ENCODE measurements at places on chromosomes 7 and 10.

DNA sequence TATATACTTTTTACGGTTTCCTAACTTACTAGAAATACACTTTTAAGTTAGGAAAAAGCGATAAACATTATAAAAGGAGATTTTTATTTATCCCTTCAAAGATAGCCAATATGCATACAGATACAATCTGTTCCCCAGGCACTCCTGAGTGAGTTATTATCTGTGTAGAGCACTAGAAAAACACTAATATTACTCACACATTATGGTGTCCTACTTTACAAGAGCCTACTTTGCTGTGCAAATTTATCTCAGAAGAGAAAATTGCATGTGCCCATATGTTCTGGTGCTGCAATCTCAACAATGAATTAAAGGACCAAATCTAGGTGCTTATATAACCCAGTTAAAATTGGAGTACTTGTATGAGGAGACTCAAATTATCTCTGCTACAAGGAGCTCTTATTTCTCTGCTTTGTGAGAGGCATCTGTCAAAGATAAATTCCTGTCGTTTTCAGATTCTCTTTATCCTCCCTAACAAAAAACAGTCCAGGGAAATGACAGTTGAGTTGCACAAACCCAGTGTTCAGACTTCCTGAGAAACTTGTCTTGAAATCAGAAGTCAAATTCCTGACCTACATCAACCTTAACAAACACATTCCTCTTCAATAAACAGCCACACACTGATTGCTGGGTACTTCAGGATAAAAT lies 28.9 kb downstream of the CPA1 start:
- DNase-seq: no peak

DNA sequence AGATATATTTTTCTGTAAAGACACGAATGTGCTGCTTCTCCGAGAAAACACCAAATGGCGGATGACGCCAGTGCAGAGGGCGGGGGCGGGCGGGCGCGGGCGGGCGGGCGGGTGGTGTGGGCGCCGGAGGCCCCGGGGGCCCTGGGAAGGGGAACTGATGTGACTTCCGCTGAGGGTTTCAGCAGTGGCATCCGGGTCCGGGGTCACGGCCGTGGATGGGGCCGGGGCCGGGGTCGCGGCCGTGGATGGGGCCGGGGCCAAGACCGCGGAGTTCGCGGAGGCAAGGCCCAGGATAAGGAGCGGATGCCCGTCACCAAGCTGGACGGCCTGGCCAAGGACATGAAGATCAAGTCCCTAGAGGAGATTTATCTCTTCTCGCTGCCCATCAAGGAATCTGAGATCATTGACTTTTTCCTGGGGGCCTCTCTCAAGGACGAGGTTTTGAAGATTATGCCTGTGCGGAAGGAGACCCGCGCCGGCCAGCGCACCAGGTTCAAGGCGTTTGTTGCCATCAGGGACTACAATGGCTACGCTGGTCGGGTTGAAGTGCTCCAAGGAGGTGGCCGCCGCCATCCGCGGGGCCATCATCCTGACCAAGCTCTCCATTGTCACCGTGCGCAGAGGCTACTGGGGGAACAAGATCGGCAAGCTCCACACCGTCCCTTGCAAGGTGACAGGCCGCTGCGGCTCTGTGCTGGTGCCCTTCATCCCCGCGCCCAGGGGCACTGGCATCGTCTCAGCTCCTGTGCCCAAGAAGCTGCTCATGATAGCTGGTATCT lies 20.3 kb upstream of the IGF2BP3 start:
- DNase-seq: no peak

GRCh38 chr10:78798976-78799730 lies 269.6 kb upstream of the ZMIZ1 start:
- DNase-seq: no peak

DNA sequence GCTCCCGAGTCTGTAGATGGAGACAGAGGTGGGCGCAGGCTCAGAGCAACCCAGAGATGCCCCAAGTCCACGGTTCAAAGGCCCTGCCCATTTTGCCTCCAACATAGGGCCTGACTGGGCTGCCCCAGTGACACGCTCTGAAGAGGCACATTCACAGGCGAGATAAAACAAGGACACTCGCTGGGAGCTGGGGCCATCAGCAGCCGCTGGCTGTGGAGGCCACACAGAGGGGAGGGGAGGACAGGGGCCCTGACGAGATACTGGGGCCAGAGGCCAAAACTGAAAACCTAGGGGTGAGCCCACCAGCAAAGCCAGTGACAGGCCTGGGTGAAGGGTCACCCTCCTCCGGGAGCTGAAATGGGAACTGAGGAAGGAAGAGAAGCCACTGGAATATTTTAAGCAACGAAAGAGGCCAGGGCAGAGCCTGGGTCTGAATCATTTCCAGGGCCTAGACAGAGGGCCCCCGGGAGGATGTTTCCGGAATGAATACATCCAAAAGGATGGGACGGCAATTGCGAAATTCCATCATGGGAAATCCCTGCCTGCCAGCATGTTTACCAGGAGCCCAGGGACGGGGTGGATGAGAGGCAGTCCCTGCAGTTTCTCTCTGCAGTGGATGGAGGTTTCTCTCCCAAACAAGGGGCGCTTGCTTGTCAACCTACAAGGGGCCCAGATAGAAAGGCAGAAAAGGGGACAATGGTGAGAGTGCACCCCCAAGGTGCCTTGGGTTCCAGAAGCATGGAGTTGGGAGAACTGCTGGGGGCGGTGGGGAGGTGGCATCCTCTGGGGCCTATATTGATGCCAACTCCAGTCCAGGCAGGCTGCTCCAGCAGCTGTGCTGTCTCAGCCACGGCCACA lies 29.0 kb upstream of the HSPA12A start:
- DNase-seq: no peak

DNA sequence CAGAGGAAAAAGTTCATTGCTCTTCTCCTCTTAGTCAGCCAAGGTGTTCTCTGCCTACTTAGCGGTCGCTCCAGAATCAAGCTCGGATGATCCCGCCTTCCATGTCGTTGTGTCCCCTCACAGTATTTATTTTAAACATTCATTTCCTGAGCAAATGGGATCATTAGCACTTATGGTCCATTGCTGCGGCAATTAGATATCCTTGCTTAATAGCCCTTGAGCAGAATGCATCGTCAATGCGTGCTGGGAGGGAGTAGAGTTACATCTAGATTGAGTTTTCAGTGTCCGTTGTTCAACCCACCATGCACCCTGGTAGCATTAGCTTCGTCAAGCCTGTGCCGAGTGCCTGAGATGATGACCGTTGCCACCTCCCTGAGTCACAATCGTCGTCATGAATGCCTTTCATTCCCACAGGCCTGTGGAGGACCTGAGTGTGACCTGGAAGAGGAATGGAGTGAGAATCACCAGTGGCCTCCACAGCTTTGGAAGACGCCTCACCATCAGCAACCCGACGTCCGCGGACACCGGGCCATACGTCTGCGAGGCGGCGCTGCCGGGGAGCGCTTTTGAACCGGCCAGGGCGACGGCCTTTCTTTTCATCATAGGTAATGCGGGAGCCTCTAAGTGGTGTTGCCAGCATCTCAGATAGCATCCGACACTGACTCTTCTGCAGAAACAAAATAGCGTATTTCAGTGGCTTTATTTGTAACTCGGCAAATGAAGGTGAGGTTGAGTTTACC lies 650.4 kb downstream of the SDK1 start:
- no peak for DNase-seq

DNA sequence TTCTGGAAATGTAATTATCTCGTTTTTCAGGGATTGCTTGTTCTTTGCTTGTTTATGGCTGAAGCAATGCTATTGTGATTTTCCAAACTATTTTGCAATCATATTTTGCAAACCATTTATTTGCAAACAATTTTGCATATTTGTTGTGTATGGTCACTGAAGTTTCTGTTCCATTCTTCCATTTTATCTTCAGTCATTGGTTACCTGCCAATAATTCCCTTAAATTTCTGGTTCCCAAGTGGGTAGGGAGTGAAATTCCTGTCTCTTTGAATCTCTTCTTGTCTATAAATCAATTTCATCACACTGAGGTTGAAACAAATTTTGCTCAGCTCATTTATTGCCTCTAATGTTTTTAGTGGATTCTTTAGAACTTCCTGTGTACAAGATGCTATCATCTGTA lies 401.7 kb upstream of the VWC2 start:
- no peak for DNase-seq

DNA sequence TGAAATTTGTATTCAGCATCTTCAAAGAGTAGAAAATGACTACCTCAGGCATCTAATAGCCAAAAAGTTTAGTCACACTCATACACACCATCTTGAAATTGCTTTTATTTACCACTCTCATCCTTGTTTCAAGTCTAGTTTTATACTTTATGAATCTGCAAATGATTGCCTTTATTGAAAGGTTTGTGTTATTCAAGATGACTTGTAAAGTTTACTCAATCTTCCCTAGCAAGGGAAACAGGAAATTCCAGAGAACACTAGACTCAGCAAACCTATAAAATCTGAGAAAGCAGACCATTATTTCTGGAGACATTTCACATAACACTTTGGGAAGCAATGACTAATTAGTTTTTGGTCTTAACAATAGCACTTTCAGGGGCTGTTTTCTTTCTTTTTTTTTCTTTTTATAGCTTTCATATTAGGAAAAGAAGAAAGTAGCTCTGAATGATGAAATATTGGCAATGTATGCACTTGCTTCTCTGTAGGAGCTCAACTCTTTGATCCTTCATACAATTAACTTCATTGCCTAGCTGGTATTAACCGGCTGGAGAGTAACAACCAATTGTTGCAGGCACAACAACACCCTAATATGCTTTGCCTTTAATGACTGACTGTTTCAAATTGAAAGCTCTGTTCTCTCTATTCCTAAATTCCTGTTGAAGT lies 68.9 kb upstream of the HDAC9 start:
- no peak for DNase-seq

- no peak for DNase-seq
These were observed 4.9 kb upstream of the INSIG1 start for GRCh38 chr7:155292680-155293226.

DNA sequence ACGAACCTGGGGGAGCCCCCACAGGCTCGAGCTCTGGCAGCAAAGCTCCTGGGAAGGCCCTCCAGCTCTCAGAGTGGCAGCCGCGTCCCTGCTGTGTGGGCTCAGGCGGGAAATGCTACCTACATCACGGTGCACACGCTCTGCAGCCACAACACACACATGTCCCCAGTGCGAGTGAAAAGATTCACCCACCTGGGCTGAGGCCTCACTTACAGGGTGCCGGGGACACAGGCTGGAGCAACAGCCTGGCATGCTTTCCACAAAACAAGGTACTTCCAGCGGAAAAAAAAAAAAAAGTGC lies 410.4 kb upstream of the FOXK1 start:
- no peak for DNase-seq

DNA sequence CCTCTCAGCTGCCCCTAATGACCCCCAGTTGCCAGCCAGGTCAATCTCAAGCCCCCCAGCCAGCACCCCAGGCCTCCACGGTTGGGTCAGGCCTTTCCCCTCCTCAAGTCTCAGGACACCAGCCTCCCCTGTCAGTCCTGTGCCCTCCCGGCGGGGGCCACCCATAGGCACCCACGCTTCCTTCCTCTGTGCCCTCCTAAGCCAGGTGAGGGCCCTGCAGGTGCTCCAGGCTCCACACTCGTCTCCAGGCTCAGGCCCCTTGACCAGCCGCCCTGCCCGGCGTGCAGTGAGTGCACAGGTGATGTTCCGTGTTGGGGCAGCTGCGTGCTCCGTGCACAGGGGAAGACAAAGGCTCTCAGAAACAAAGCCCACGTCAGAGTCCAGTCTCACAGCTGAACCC lies 26.8 kb upstream of the ADGRA1 start:
- no peak for DNase-seq

DNA sequence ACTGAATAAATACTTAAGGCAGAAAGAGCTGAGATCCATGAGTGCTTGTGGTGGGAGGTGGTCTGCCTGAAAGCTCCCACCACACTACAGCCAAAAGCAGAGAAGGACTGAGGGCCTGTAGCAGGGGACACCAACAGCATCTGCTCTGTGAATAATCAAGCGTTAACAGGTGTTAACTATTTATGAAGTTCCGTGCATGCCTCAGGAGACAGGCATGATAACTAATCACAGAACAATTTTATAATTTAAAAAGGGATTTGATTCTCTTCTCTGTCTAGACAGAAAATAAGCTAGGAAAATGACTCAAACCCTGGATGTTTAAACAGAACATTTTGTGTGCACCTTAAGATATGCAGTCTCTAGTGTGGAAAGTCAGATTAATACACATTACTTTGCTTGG lies 61.5 kb upstream of the GHITM start:
- no peak for DNase-seq

DNA sequence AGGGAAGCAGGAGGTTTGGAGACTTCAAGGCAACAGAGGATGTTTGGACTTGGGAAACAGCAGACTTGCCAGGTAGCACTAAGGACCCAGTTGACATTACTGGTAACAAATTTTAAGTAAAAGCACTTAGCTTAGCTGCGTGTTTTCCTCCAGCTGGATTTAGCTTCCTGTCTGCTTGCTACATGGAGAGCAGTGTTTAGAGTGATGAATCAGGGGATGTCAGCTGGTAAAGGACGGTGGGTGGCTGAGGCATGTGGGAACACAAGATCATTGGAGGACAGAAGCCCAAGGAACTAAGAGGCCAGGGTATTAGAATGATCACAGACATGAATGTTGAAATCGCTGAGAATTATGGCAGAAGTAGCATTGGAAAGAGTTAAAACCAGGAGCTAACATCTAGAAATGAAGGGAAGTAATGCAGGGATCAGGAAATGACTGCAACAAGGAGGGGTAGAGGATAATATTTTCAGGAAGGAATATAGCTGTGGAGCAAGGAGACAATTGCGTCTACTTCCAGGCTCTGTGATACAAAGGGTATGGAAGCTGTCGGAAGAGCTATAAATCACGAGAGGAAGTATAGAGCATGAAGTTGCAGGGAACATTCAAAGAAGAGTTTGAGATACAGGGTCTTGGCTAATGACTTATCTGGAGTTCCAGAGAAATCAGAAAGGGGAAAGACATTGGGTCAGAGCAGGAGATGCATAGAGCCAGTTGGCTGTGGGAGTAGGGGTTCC lies 34.4 kb downstream of the CALD1 start:
- DNase-seq: no peak

DNA sequence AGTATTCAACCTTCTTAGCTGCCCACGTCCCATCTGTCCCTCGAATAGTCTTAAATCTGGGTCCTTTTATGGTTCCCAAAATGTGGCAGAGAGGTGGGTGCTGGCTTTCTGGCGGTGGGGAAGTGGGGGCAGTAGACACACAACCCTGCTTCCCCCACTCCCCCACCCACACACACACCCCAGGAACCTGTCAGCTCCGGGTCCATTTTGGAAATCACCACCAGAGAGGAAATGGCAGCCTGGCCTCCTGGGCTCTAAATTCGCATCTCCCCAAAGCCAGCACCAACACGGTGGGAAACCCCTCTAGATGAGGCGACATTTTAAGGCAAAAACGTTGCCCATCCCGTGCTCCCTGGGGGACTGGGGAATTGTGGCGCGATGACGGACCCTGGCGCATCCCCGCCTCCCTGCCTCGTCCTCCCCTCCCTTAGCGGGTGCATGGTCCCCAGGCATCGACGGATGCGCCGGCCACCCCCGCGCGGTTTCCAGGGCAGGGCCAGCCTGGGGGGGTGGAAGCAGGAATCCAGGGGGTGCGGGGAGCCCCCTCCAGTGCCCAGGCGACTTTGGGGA lies 702 bp downstream of the TMEM130 start:
- DNase-seq: no peak

- no peak for DNase-seq
These were observed 11.9 kb downstream of the CHST3 start for GRCh38 chr10:71975871-71976725.

- no peak for DNase-seq
These were observed 55.5 kb upstream of the CABCOCO1 start for GRCh38 chr10:61606959-61607907.
